ENCODE measurements at places on chromosomes 16 and 17.
A peak's percentile ranks its signal among the peaks of the same experiment; 100 is the strongest.

DNA sequence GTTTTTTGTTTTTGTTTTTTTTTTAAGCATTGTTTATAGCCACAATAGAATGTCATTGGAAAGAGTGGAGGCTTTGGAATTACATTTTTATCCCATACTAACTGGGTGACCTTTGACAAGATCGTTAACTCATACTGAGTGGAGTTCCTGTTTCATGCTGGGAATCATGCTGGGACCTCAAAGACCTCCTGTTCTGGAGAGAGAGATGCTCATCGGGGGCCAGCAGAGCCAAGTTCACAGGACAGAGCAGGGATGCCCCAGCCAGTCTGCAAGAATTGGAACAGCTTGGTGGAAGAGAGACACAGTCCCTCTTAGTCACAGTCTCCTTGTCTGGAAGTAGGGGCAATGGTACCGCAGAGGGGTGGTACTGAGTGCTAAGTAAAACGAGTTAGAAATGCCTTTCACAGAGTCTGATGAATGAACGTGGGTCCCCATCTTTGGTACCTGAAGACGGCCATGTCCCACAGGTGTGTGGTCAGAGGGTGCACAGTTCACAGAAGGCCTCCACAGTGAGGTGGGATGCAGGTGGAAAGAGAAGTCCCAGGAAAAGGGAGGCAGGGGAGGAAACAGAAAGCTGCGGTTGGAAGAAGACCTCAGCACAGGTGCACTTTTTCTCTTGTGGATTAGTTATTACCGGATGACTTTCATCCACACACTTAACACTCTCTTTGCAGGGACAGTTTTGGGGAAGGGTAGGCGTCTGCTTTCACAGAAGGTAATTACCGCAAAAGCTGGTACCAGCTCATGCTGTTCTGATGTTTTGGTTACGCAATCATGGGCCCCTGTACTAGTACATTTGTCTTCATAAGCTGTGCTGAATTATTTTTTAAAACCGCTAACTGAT is 147.8 kb downstream of the PRKCA start:
- no peak for DNase-seq

DNA sequence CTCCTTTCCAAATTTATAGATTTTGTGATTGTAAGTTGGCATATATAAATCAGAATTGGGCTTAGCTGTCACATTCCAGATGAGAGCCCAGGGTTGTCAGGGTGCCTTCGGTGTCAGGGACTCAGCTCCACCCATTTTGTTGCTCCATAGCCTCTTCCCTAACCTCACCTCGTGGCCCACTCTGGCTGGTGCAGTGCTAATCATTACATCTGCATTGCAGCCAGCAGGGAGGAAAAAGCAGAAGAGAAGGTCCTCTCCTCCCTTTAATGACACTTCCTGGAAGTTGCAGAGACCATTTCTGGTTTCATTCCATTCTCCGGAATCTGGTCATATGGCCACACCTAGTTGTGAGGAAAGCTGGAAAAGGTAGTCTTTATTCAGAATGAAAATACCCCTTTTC is 113.3 kb downstream of the CCT6B start:
- DNase-seq: no peak

- no peak for DNase-seq
Observed at GRCh38 chr16:29775742-29776408, 2.2 kb upstream of the ZG16 start.

- DNase-seq: no peak
Observed at GRCh38 chr16:65069766-65070165, 52.1 kb downstream of the CDH11 start.

- DNase-seq: no peak
Observed at GRCh38 chr17:59693582-59693981, 13.6 kb downstream of the PTRH2 start.

DNA sequence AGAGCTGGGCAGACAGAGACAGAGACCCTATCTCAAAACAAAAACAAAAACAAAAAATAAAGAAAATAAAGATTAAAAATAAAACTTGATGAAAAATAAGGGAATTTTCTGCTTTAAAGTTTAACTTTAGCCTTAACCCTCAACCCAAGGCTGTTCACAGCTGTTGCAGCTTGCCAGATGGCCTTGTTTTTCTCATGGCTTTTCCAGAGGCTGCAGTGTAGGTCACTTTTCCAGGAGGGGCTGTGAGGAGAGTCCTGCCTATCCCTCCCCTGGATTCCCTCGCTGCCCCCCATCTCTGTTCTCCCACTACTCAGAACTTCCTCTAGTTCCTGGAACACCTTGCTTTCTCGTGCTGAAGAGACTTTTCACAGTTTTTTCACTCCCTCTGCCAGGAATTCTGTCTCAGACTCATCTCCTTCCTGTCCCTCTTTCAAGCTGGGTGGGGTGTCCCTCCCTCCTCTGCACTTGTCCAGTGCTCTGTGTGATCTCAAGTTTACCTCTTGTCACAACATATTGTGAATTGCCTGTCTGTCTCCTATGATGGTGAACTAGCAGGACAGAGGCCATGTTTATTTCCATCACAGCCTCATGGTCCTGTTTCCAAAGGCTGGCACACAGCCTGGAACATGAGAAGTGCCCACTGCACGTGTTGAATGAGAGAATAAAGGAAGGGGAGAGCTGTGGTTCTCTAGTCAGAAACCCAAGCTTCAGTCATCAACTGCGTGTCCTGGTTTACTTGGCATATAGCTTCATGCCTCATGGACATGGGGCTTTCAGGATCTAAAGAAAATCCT is 69.9 kb upstream of the MSI2 start:
- no peak for DNase-seq

DNA sequence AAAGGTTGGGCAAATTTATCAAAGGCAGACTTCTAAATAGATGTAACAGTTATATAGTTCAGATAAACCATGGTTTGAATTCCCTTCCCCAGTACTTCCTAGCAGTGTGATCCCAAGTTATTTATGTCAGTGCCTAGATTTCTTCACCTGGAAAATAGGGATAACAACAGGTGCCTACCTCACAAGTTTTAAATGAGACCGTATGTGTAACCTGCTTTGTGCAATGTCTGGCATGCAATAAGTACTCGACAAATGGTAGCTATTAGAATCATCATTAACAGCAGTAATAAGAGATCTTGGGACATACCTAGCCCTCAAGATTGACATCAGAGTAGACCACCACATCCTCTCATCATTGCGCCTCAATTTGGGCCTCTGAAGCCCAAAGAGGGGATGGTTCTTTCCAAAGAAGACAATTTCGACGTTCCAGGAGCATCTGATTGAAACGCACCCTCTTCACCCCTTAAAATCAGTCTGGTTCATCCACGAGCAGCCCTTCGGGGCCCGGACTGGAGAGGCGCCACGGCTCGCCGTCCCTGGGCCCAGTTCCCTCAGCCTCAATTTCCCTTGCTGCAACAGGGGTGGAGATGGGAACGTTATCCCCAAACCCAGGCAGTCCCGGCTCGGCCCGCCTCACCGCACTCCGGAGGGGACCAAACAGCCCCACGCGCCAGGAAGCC is 541 bp downstream of the ACACA start:
- no peak for DNase-seq

DNA sequence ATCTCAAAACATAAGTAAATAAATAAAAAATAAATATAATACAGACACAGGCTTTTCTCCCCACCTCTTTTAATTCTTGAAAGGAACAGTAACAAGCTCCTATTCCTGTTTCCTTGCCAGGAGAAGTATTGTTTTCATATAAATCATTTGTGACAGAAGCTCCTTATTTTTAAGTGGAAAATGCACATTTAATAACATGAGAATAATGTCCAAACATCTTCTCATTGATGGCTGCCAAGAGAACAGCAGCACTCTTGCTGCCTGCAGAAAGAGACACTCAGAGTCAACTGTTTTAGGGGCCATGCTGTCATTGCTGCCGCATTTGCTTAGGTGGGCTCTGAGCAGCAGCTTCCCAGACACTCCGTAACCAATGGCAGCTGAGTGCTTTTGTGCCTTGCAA is 580.1 kb downstream of the WWOX start:
- DNase-seq: no peak

GRCh38 chr16:3665508-3665907 is 11.0 kb downstream of the DNASE1 start:
- DNase-seq: no peak

DNA sequence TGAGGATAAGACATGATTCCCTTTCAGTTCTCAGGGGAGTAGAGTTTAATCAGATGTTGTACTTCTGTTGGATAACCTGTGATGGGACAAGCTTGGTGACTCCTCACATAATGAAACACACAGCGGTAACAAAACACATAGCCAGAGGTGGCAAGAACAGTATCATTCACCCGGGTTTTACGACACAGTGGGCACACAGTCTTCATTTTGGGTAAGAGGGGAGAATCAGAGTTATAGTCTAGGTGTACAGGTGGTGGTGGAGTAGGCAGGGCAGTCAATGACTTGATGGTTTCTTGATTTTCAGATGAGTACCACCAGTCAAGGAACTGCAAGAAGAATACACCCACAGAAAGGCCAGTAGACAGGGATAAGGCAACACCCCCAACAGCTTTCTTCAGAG is 2.6 kb downstream of the PEX12 start:
- DNase-seq: no peak

GRCh38 chr17:38459567-38459966 is 31.3 kb downstream of the ARHGAP23 start:
- no peak for DNase-seq

- DNase-seq: no peak
Observed at GRCh38 chr16:84254062-84254461, 14.2 kb upstream of the KCNG4 start.

- no peak for DNase-seq
Observed at GRCh38 chr17:50270435-50271362, 3.6 kb upstream of the TMEM92 start.

DNA sequence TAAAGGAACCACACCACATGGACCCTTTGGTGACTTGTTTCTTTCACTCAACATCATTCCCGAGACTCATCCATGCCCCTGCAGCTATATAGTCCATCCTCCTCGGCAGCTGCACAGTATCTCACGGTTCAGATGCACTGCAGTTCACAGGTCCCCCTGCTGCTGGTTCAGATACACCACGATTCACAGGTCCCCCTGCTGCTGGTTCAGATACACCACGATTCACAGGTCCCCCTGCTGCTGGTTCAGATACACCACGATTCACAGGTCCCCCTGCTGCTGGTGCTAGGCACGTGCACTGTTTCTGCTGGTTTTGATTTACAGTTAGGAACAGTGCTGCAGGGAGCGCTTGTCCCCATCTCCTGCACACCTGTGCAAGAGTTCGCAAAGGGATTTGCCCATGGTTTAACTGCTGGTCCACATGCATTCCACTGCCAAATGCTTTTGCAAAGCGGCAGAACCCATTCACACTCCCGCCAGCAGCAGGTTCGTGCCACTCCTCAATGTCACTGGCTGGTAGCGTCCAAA is 3.8 kb downstream of the HSDL1 start:
- DNase-seq: no peak

GRCh38 chr17:7897773-7898172 is 9.2 kb downstream of the CHD3 start:
- no peak for DNase-seq

- no peak for DNase-seq
Observed at GRCh38 chr17:31003225-31003866, 32.5 kb downstream of the RNF135 start.

- no peak for DNase-seq
Observed at GRCh38 chr17:35795007-35795870, at the start of gene MMP28. MMP28 (minus strand) TSS chr17:35795641; CDS start chr17:35795377, 264 bp downstream.

GRCh38 chr16:80518436-80518835 is 22.4 kb upstream of the DYNLRB2 start:
- DNase-seq: no peak

DNA sequence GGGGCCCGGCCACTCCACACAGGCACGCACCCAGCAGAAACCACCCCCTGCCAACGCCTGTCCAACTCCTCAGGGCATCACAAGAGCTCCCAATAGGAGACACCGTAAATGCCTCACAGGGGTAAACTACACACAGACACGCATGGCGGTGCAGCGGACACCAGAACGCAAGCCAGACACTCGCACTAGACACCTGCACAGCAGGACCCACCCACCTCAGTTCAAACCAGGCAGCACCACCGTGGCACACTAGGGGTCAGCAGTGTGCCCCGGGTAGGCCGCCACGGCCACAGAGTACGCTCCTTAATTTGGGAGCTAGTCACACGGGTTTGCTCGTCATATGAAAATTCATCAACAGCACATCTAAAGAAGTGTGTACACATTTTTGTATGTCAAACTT is 3.4 kb downstream of the SLC38A10 start:
- DNase-seq: peak; percentile 67

DNA sequence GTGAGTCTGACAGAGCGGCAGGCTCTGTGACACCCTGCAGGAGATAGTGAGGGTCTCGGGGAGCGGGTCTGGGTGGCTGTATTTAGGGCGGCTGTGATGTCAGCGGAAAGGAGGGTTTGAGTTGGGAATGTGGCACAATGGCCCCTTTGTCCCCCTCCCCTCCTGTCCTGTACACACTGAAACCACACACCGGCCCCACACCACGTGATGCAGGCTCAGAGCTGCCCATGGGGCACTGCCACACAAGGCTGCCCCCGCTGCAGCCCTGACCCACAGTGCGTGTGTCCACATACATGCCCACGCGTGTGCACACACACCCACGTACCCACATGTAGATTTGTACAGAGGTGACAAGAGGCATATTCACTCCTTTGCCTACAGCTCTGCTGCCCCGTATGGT is 15.3 kb downstream of the SGCA start:
- DNase-seq: no peak

- no peak for DNase-seq
Observed at GRCh38 chr16:86826941-86827340, 248.6 kb downstream of the FOXL1 start.

DNA sequence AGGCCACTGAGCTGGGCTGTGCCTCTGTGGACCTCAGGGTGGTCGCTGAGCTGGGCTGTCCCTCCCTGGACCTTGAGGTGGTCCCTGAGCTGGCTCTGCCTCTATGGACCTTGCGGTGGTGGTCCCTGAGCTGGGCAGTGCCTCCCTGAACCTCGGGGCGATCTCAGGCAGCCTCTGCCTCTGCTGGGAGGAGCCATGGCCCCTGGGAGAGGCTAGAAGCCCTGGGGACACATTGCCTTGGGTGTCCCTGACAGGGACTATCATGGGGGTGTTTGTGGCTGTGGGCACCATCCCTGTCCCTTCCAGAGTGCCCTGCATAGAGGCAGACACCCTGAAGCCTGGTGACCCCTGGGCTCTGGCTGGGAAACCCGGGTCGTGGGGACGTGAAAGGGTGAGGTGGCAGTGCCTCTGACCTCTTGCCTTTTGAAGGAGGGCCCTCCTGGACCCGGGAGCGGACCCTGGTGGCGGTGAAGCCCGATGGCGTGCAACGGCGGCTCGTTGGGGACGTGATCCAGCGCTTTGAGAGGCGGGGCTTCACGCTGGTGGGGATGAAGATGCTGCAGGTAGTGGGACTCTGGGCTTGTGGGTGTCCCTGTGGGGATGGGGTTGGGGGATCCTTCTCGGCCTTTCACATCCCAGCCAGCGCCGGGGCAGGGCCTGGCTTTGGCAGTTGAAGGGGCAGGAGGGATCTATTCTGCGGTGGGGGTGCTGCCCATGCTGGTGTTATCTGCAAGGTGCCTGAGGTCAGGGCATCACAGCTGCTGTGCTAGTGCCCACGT is 1.8 kb downstream of the NME4 start:
- no peak for DNase-seq

DNA sequence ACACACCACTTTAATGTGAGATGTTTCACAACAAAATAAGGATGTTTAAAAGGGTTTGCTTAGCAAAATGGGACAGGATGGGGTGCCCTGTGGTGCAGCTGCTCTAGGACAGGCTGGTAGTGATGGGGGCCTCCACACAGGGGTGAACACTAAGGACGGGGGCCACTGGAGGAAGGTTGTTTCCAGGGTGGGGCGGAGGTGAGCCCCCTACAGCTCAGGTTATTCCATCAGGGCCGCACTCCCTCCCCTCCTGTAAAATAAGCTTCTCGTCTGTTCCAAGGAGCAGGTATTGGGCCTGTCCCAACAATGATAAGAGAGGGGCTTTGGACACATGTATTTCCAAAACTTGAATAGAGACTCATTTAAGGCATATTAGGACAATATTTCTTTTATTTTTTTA is 1.9 kb upstream of the HEXD start:
- no peak for DNase-seq

Measured in activated T-cell treated with anti-CD3 and anti-CD28 coated beads for 24 hours (primary cell).